Right forelimb (tissue), 1 donor: ENCODE measurements at places on chromosomes 11 and 22.

- DNase-seq = no peak
Observed at GRCh38 chr11:128667873-128668272, 26.0 kb upstream of the FLI1 start.

DNA sequence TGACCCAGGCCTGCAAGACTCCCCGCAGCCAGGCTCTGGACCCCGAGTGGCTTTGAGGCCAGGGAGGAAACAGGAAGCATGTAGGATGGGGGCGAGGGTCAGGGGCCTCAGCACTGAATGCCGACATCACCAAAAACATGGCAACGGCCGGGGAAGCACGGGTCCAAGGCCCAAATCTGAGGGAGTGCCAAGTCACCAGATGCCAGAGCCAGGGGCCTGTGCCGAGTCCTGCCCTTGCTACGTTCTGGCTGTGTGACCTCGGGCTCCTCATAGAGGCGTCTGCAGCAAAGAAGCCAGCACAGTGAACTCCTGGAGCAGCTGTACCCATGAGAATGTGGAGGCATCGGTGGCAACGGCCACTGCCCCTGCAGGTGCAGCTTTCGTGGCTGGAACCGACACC is 420.7 kb downstream of the CTTN start:
- DNase-seq = no peak

- DNase-seq = no peak
Observed at GRCh38 chr11:74611369-74611861, 19.0 kb downstream of the POLD3 start.

GRCh38 chr11:130243816-130244215 is 70.9 kb downstream of the ZBTB44 start:
- no peak for DNase-seq

- no peak for DNase-seq
Observed at GRCh38 chr11:33449798-33450197, 192.6 kb downstream of the HIPK3 start.

DNA sequence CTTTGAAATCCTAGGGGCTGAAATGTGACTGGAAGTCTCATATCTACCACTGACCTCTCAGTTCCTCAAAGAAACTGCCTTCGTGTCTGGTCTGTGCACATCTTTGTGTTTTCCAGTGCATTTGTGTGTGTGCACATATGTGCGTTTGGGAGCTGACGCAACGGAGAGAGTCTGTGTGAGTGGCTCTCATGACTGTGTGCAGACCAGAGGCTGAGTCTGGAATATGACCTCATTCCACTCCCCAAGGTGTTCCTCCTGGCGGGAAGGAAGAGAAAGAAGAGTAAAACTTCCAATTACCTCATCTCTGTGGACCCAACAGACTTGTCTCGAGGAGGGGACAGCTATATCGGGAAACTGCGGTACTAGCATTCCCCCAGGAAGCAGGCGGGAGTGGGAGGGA is 16.5 kb downstream of the TUB start:
- DNase-seq = no peak

DNA sequence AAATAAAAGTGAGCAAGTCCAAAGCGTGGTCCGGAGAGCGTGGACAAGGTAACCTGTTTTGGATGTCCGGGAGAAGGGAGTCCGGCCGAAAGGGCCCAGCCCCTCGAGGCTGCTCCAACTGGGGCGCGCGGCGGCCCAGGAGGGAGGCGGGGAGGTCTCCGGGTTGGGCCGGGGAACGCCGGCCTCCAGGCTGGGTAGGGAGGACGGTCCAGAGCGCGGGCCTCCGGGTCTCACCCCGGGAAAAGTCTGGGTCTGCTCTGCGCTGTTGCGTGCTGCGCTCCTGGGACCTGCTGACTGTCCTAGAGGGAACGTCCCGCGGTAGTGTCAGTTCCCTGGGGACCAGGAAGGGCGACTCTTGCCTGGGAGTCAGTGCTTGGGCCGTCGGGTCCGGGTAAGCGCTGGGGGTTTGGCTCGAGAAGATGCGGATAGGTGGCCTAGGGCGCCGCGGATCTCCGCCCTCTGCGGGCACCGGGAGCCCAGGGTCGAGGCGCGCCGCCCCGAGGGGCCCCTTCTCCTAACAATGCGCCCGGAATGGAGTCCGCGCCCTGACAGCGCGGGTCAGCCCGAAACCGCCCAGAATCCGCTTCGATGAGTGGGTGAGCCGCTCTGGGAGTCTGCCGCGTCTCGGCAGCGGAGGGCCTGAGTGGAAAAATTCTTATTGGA is 988 bp upstream of the FLI1 start:
- peak; percentile 77 for DNase-seq

- no peak for DNase-seq
Observed at GRCh38 chr11:9722023-9722422, 58.1 kb downstream of the SWAP70 start.

GRCh38 chr11:7613394-7613720 is 59.9 kb downstream of the CYB5R2 start:
- no peak for DNase-seq
